ENCODE measurements at places on chromosomes 6 and 20. TPM values are rescaled to one million over a fixed set of nuclear protein-coding genes. Genes with fewer than 3 reads are reported as not detected.

The CALHM6 gene
- 3.4 TPM for total RNA-seq

The TSPYL1 gene
- 56.8 TPM for total RNA-seq

The PRPH2 gene
- 2.8 TPM for total RNA-seq

The CST2 gene
- not detected for total RNA-seq

The GNAS-AS1 gene
- 1.3 TPM for total RNA-seq

The C20orf204 gene
- 0.39 TPM for total RNA-seq

The DEFB124 gene
- total RNA-seq = not detected

The GTPBP2 gene
- 34.8 TPM for total RNA-seq

The SGK2 gene
- total RNA-seq = 8.3 TPM

The ENPP5 gene
- 0.99 TPM for total RNA-seq

The MCCD1 gene
- total RNA-seq = not detected

The HLA-DRA gene
- total RNA-seq = 92.8 TPM

- no peak for DNase-seq
Measured at GRCh38 chr6:111685526-111685925, 79.8 kb upstream of the TRAF3IP2 start.

GRCh38 chr6:136524339-136524935, 25.8 kb downstream of the MAP7 start:
- no peak for DNase-seq

DNA sequence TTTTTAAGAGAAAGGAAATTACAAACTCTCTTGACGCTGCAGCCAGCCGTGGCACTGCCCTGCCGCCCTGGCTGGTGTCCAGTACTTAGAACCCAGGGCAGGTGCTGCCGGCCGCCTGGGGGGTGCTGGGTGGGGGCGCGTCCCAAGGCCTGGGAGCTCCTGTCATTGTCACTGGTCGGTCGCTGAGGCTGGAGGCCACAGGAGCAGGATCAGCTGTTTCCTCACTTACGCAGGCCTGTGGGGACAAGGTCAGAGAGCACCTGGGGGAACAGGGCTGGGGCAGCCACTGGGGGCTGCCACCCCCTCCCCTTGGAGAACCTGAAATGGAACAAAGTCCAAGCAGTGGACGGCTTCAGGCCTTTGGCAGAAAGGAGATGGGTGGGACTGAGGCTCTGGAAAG, 5.6 kb downstream of the BIRC7 start:
- DNase-seq = no peak

- DNase-seq = no peak
Measured at GRCh38 chr6:53399027-53399344, 50.2 kb upstream of the ELOVL5 start.

DNA sequence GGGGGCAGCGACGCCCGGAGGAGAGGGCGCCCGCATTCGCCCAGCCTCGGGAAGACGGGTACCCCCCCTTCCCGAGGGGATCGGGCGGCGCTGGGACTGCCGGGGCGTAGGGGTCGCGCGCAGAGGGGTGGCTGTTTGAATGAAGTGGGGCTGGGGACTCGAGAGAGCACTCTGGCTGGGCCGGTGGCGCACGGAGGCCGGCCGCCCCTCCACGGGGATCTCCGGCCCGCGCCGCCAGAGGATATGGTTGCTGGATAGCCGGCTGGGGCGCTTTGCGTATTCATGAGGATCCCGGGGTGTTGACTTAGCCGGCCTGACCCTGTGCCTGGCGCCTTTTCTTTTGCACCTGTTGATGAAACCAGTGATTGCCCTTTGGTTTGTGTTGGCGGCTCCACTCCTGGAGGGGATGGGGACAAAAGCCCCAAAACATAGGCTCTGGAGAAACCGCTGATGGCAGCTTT, 469 bp downstream of the SYNJ2 start:
- no peak for DNase-seq

DNA sequence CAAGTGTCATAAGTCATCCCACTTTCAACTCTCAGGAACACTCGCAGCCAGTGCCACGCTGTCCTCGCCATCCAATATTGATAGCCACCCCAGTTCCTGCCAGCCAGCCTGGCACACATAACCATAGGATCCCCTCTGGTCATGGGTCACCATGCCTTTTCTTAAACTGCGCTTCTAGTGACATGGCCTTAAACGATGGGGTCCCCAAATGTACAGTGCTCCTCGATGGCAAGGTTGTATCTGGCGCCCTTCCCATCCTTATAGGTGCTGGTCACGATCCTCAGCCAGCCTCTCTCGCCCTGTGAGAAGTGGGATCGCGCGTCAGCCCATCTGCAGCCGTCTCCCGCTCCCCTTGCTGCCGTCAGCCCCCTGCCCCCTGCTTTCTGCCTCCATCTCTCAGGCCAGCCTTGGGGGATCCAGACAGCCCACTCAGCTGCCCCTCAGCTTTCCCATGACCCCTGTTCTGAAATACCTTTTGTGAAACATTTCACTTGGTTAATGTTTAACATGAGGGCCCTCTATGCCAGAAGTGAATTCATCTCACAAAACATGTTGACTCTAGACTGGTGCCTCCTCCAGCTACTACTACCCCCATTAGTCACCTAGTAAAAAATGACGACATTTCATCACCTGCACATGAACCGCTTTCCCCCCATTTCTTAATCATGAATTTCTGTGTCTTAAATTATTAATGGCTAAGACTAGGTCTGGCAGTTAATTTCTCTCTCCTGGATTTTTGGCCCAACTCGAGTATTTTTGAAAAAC, 11.4 kb downstream of the CTSZ start:
- DNase-seq = no peak

GRCh38 chr6:47235964-47236760, 73.5 kb downstream of the TNFRSF21 start:
- no peak for DNase-seq

- no peak for DNase-seq
Measured at GRCh38 chr6:33173535-33174180, 18.6 kb downstream of the COL11A2 start.

DNA sequence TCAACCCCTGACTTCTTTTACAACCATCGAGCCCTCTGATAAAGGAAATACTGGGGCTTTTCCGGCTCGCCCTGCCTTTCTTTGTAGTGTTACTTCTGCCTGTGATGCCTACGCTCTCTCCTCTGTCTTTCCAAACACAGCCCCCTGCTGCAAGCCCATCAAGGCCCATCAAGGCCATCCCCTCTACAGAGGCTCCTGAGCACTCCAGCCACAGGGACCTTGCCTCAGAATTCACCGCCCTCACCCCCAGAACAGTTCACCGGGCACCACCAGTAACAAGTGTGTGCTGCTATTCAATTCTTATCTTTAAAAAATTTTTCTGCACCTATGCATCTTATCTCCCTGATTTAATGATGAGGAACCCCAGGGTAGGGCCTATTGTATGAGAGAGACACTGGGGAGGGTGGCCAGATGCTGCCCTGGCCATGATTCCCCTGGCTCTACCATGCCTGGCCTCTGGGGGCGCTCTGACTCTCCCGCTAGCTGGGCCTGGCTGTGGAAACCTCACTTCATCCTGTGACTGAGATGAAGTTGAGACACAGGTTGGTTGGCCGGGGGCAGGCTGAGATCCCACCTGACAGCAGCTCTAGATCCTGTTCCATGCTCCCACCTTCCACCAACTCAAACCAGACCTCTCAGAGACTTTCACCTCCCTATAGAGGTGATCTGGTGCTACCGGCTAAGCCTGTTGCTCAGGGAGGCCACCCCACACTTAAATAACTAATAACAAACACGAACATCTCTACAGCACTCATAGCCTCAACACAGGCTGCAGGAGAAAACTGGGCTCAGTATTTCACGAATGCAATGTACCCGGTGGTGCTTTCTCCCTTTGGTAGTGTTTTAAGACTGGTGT, 19.2 kb upstream of the GLP1R start:
- no peak for DNase-seq

DNA sequence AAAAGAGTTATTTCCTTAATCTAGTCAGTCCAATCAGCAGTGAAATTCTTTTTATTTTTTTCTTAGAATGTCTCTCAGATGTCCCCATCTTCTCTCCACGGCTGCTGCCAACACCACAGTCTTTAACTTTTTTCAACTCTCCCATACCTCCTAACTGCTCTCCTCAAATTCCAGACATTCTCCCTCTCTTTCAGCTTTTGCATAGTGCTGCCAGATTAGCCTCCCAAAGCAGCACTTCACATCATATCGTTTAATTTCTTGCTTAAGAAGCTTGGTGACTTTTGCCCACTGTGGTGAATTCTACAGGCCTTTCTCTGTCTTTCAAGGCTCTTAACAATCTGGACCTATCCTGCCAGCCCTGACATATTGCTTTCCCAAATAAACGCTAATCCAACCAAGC, 233.4 kb downstream of the UST start:
- no peak for DNase-seq

DNA sequence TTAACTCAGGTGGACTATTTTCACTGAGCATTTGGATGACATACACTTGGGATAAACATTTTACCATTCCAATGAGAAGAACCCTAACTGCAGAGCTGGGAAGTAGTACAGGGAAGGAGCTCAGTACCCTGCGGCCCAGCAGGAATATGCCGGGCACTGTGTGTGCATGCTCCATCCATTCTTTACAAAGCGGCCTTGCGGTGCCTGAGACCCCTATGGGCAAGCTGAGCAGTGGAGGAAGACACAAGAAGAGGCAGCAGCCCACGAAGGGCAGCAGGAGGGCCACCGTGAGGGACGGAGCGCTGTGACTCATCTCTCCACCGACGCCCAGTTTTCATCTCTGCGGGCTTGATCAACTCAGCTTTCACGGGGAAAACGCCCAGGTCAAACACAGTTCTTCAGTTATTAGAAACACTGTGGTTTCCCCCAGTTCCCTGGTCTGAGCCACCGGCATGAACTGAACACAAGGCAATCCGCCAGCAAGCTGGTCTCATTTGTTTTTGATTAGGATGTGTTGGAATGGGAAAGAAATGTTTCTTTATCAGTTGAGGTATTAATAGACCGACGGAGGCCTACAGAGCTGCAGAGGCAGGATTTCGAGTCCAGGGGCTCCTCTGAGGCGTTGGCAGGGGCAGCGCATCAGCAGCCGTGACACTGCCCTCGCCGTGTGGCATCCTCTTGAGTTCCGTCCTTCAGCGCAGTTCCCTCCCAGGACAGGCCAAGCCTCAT, 44.9 kb downstream of the IRF4 start:
- peak; percentile 84 for DNase-seq

DNA sequence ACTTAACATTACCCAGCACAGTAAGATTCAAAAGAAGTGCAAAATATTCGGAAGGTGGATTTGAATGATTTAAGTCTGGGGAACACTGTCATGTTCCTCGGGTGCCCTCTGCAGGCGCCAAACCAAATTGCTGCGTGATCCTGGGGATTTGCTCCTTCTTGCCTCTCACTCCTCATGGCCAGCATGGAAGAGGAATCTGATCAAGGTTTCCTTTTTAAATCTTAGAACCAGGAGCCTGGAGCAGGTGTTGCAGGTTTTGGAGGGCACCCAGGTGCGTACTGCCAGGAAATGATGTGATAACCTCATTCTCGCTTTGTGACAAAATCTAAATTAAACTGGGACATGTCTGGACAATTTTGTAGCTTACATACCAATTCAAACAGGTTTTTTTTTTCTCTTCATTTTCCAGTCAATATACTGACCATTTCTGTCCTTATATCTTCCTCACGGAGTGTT, 8.1 kb upstream of the PFDN4 start:
- peak; percentile 69 for DNase-seq

DNA sequence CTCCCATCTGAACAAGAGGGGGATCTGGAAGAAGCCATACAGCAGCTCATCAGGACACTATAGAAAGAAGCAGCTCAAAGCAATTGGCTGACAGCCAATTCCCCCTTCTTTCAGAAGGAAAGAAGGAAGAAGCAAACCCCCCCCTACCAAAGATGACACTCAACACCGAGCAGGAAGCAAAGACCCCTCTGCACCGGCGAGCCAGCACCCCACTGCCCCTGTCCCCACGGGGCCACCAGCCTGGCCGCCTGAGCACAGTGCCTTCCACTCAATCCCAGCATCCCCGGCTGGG, 1.2 kb downstream of the REM1 start:
- no peak for DNase-seq

GRCh38 chr20:22546344-22546743, 38.0 kb downstream of the FOXA2 start:
- DNase-seq = no peak

- peak; percentile 50 for DNase-seq
Measured at GRCh38 chr6:150464966-150465365, 96.2 kb downstream of the IYD start.
